ENCODE measurements at places on chromosomes 2 and 18.

- DNase-seq: no peak
Measured at GRCh38 chr18:58355243-58355642, 273.6 kb downstream of the ALPK2 start.

- DNase-seq: no peak
Measured at GRCh38 chr18:10279471-10279870, 175.0 kb upstream of the APCDD1 start.

- no peak for DNase-seq
Measured at GRCh38 chr2:145740302-145740701, 1220.4 kb upstream of the ZEB2 start.

DNA sequence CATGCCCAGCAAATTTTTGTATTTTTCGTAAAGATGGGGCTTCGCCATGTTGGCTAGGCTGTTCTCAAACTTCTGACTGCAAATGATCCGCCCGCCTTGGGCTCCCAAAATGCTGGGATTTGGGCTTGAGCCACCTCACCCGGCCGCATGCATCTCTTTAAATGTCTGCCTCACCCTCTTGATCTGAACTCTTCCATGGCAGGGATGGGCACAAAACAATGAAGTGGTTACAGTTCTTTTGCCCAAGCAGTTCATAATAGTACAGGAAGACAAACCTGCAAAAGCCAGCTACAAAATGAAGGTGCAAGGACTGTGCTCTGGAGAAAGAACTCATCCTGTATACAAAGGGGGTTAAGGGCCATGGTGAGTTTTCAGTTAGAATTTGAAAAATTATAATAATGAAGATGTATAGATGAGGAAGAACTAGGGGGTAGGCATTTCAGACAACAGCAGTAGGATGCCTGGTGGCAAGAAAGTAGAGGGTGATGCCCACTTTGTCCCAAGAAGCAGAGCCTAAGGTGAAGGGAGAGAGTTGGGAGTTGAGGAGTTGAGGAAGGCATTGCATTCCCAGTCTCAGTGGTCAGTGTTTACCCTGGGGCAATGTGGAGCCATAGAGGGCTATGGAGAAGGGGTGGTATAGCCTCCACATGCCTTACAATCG, 160.8 kb upstream of the MYCN start:
- DNase-seq: no peak

GRCh38 chr2:64080179-64080578, 61.0 kb upstream of the VPS54 start:
- no peak for DNase-seq

GRCh38 chr2:99576775-99577174, 87.0 kb upstream of the REV1 start:
- no peak for DNase-seq

DNA sequence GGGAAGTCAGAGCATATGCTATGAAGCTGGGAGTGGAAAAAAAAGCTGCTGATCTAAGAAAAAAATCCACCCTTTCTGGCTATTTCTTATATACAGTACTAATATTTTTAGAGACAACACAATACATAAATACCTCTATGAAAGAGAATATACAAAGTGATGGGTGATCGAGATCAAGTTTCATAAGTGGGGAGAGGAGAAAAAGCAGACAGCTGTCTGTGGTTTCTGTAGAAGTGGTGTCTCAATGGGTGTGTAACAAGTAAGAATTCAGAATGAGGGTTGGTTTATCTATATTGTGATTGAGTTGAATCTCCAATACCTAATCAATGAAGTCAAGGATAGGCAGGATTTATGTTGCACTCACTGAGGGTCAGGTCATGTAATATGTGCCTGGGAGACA, 191.0 kb downstream of the HNMT start:
- DNase-seq: no peak

- no peak for DNase-seq
Measured at GRCh38 chr18:11040823-11041656, 108.3 kb downstream of the PIEZO2 start.

DNA sequence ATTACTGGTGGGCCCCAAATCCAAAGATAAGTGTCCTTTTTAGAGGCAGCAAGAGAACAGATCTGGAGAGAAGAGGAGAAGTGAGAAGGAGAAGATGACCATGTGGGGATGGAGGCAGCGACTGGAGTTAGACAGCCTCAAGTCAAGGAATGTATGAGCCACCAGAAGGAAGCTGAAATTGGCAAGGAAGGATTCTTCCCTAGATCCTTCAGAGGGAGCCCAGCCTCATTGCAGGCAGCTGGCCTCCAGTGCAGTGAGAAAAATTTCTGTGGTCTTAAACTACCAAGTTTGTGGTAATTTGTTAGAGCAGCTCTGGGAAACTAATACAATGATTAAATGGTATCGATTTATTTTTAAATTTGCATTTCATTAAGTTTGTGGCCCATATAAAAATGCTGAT, 167.9 kb downstream of the NCKAP5 start:
- DNase-seq: no peak

DNA sequence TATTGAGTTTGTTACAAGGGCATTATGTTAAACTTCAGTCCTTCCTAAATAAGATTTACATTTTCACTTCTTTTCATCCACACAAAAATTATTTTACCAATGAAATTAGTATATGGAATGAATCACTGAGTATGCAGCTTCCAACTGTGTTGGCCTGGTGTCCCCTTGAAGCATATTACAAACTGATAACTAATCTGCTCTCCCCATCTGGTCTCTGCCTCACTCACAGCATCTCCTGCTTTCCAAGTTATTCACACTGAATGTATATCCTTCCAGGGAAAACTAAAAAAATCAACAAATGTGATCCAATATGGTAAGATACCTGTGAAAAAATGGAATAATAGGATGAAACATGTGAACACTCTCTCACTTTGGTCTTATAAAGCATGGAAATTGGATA, 90.0 kb upstream of the NYAP2 start:
- no peak for DNase-seq

- DNase-seq: no peak
Measured at GRCh38 chr2:240840435-240841060, 20.5 kb upstream of the KIF1A start.

GRCh38 chr2:30048636-30049175, 98.1 kb upstream of the YPEL5 start:
- no peak for DNase-seq

GRCh38 chr18:50661013-50661412, 101.1 kb downstream of the MAPK4 start:
- DNase-seq: no peak

GRCh38 chr18:62445386-62445917, 77.4 kb upstream of the ZCCHC2 start:
- DNase-seq: no peak

GRCh38 chr2:71067567-71068217, 756 bp upstream of the NAGK start:
- no peak for DNase-seq

DNA sequence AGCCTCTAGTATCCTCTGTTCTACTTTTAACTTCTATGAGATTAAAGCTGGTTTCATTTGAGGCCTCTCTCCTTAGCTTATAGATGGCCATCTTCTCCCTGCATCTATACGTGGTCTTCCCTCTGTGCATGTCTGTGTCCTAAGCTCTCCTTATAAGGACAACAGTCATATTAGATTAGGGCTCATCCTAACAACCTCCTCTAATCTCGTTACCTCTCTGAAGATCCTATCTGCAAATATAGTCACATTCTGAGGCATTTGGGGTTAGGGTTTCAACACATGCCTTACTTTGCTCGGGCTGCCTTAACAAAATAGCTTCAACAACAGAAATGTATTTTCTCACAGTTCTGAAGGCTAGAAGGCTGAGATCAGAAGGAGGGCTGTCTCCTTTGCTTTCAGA, 11.6 kb upstream of the APOB start:
- no peak for DNase-seq

DNA sequence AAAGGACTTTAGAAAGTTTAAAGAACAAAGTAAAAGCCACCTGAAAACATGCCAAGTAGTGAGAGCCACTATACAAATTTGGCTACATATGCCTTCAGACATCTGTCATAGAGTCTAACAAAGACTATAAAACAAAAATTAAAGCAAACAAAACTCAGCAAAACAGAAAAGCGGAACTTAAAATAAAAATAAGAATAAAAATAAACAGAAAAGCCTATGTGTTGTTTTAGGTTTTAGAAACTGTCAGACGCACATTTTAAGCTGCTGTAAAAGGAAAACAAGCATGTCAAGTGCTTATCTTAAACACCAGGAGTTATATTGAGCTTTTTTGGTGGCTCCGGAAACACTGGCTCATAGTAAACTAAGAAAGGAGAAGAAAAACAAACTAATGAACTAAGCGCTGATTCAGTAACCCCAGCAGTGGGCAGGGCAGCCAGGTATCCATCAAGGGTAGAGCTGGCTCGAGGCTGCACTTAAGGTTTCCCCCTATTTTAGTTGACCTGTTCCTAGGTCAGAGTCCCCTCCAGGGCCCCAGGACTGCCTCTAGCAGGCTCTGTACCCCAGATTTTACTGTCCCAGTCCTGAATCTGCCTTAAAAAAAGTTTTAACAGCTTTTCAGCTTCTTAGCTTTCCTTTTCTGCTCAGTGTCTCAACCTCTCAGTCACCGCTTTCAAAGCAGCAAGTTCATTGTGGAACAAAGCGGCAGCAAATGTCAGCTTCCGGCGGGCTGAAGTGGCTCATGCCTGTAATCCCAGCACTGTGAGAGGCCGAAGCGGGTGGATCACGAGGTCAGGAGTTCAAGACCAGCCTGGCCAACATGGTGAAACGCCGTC, 15.4 kb upstream of the RMC1 start:
- no peak for DNase-seq

Data from activated naive CD8-positive, alpha-beta T cell treated with anti-CD3 and anti-CD28 coated beads, Interleukin-2, amount 50 U/mL, for 16 hours (primary cell).